ENCODE measurements at places on chromosomes 12 and 14. TPM values are rescaled to one million over a fixed set of nuclear protein-coding genes. Genes with fewer than 3 reads are reported as not detected.

DNA sequence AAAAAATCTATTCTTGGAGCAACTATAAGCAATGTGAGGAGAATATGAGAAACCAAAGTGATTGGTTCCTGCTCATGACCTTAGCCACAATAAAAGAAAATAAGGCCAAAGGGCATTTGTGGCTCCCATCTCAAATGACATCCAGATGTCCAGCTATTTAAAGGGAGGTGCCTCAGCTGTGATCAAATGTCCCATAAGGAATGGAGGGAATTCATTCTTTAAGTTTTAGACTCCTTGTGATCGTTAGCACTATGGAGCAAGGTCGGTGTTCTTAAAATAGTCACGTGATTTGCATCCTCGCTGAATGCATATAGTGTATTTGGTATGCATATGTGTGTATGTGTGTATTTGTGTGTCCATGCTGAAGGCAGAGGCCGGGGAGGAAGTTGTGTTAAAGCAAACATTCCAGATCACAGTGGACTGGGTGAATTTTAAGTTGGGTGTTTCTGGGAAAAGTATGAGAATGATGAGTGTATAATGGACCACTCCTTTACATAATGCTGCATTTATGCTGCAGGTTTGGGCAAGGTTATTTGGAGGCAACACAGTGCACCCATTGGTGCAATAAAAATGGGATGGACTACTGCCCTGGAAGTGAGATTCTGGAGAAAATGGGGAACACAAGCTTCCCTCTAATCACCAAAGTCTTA is 5.6 kb upstream of the E2F7 start:
- DNase-seq, result peak; percentile 79

- DNase-seq, result no peak
Observed at GRCh38 chr14:95196268-95196667, 38.9 kb upstream of the DICER1 start.

GRCh38 chr14:79373451-79373850 is 837.9 kb downstream of the DIO2 start:
- no peak for DNase-seq

- DNase-seq, result no peak
Observed at GRCh38 chr12:32489070-32489469, 89.7 kb downstream of the FGD4 start.

GRCh38 chr12:2922329-2922728 is 31.6 kb downstream of the TULP3 start:
- peak; percentile 5 for DNase-seq

- no peak for DNase-seq
Observed at GRCh38 chr12:55815473-55815872, 2.1 kb downstream of the SARNP start.

DNA sequence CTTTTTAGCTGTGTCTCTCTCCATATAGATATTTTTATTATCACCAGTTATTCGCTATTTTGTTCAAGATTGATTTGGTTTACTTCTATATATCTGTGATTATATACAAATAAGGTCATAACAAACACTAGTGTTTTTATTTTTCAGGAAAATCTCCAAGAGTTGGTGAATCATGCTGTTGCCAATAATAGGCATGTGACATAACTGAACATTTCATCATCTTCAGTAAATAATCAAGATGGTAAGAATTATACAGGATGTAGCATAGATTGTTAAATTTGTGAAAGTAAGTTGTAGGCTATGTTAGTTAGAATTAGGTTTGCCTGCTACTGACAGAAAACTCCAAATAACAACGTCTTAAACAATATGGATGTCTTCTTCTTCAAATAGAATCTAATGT is 240.9 kb upstream of the PDE3A start:
- DNase-seq, result no peak

- no peak for DNase-seq
Observed at GRCh38 chr14:21106176-21106497, 5.3 kb downstream of the TMEM253 start.

DNA sequence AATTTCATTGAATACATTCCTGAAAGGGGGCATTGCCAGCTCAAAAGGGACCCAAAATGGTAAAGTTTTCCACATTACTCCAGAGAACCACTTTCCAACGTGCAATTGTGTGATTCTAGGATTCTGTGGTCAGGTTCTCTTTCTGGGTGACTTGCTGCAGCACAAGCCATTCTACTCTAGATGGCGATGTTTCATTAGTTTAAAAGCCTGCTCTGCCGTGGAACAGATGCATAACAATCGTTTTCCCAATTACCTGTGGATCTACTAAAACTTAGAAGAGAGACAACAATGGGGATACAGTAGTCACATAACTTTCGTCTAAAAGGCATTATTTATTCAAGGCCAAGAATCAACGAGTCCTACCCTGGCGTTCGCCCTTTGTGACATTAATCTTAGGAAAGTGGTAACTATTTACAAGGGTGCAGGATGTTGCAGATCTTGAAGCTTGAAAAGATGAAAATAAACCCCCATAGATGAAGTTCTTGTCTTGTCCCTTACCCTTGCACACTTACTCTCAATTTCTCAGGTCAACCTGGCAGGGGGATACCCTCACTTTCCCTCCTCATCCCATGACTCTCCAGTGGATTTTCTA is 400.9 kb downstream of the SNAPC1 start:
- peak; percentile 34 for DNase-seq

Gene CACNA1C
- total RNA-seq, result 0.98 TPM

Gene NOPCHAP1
- 10.8 TPM for total RNA-seq

All from RPMI7951 (cell line).